Foreskin keratinocyte (primary cell): ENCODE measurements at places on chromosomes 16 and 17. TPM values are rescaled to one million over a fixed set of nuclear protein-coding genes. Genes with fewer than 3 reads are reported as not detected.
A peak's percentile ranks its signal among the peaks of the same experiment; 100 is the strongest.

DNA sequence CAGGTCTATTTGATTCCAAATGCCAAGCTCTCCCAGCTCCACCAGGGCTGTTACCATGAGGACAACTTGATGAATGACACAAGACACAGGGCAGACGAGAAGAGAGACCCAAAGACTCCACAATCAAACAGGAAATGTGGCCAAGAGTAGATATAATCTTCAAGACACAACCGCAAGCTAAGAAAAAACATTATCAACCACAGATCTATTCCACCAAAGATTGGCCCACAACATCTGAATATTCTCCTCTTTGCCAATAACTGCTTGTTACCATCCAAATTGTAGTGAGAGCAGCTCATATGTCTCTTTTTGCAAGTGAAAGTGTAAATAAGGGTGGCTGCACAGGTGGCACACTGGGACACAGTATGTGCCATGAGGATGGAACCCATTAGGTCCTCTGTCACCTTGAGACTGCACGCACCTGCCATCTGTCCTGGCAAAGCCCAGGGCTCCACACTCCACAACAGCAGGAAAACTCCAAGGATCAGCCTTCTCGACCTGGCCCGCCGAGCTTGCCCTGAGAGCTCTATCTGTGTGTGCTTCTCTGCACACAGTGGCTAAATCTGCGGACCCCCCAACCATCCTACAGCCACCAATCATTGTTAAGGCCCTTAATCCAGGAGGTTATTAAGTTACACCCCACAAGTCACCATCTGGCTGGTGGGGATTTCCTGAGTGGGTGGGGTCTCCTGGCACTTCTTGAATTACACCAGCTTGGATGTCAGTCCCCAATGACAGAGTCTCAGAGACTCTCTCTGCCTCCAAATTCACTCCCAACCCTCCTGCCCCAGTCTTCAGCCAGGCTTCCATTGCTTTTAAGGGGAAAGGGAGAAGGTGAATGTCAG lies 50.5 kb downstream of the DYNLRB2 start:
- no peak for DNase-seq

- DNase-seq, result peak; percentile 36
These were observed 11.1 kb downstream of the SCN4A start for GRCh38 chr17:63961355-63962212.

DNA sequence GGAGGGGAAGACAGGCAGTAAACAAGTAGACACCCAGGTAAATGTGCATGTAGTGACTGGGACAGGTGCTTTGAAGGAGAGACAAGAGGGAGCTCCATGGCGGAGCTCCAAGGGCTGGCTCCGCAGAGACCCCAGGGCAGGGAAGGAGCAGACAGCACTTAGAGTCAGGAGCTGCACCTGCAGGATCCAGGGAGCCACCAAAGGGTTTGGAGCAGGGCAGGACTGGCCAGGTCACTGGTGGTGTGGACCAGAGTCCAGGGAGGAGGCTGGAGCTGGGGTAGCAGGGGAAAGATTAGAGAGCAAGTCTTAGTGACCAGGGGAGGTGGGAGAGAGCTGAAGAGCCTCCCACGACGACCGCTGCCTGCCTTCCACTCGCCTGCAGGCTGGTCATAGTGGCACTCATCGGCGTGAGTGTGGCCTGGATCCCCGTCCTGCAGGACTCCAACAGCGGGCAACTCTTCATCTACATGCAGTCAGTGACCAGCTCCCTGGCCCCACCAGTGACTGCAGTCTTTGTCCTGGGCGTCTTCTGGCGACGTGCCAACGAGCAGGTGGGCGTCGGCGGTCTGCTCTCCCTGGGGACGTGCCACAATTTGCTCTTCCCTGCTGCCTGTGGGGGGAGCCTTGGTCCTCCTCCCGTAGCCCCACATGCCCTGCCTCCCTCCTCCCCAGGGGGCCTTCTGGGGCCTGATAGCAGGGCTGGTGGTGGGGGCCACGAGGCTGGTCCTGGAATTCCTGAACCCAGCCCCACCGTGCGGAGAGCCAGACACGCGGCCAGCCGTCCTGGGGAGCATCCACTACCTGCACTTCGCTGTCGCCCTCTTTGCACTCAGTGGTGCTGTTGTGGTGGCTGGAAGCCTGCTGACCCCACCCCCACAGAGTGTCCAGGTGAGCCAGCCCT lies 14.7 kb upstream of the FAM83G start:
- no peak for DNase-seq

DNA sequence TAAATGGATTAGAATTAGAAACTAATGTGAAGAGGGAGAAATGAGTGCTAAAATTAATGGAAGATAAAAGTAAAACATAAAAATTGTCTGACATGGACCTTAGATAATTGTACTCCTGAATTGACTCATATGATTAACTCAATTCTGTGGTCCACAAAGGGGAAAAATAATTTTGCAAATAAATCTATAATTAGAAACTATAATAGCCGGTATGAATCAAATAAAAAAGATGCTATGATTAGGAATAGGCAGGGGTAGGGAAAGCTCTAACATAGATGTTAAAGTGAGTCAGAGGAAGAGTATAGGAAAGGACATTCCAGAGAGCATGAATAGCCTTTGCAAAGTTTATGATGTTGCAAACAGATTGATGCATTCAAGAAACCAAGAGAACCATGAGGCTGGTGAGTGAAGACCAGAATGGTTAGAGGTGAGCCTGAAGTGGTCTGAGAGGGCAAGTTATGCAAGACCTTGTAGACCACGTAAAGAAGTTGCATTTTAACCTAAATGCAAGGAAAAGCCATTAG lies 262.1 kb upstream of the CA10 start:
- no peak for DNase-seq

- DNase-seq, result no peak
These were observed 97.4 kb downstream of the VAT1L start for GRCh38 chr16:77885571-77886295.

GRCh38 chr16:87306516-87306915 lies 10.7 kb downstream of the C16orf95 start:
- no peak for DNase-seq

- no peak for DNase-seq
These were observed 42.0 kb upstream of the KSR1 start for GRCh38 chr17:27414271-27414670.

CSH2 gene
- total RNA-seq, result not detected in 2 replicates

ZP2 gene
- not detected in 2 replicates for total RNA-seq

SEPTIN12 gene
- total RNA-seq, result not detected in 2 replicates

SLC16A11 gene
- total RNA-seq, result 0.21 and 0.24 TPM in 2 replicates

MEIOC gene
- total RNA-seq, result 0.14 and 0.24 TPM in 2 replicates

NUPR1 gene
- 23.7 and 35.2 TPM in 2 replicates for total RNA-seq

C17orf78 gene
- total RNA-seq, result not detected in 2 replicates

SOX15 gene
- 176 and 179 TPM in 2 replicates for total RNA-seq

FN3K gene
- total RNA-seq, result 1.2 and 1.4 TPM in 2 replicates

KDM6B gene
- total RNA-seq, result 4.5 and 6.4 TPM in 2 replicates

MPP2 gene
- total RNA-seq, result 0.53 and 0.71 TPM in 2 replicates

NPIPB5 gene
- total RNA-seq, result 42.6 and 49.4 TPM in 2 replicates

ALOXE3 gene
- 2.4 and 4.7 TPM in 2 replicates for total RNA-seq
